HFFc6 (cell line): ENCODE measurements at places on chromosomes 3 and 15. TPM values are rescaled to one million over a fixed set of nuclear protein-coding genes. Genes with fewer than 3 reads are reported as not detected.

Gene CLRN1
- total RNA-seq: not detected in 2 replicates

Gene SLC9C1
- total RNA-seq: not detected in 2 replicates

Gene TNIK
- 9.8 to 17.4 TPM (median 15.5 TPM) in 3 replicates for total RNA-seq

Gene FBXL22
- total RNA-seq: 0.44 and 0.46 TPM in 2 replicates

Gene TRPM1
- total RNA-seq: 0.18 TPM in 1 of 2 replicates, not detected in the other

Gene CTXN2
- total RNA-seq: not detected in 3 replicates

Gene TUSC7
- total RNA-seq: not detected in 3 replicates

Gene ST8SIA2
- total RNA-seq: not detected in 3 replicates

Gene NEIL1
- 0.83 to 2.6 TPM (median 0.93 TPM) in 3 replicates for total RNA-seq
